Activated CD4-positive, alpha-beta T cell treated with anti-CD3 and anti-CD28 coated beads for 24 hours (primary cell): ENCODE measurements at places on chromosomes 3 and 15.

DNA sequence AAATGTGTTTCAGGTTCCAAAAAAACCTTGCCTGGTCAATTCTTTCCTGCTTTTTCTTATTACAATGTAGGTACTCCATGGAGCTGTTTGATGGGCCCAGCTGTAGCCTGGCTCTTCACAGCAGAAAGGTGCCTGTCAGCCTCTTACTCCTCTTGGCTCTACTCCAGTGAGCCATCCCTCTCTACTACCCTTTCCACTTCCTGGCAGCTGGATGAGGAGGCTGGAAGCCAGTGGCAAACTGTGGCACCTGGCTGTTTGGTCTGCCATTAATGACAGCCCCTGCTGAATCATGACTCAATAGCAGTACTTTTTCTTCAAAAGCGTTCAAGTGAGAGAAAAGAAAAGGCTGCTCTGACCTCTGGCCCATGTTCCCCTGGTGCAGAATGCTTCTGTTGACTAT, 618.1 kb downstream of the PYDC2 start:
- DNase-seq: no peak

GRCh38 chr3:44954962-44955361, 21.0 kb downstream of the ZDHHC3 start:
- no peak for DNase-seq

DNA sequence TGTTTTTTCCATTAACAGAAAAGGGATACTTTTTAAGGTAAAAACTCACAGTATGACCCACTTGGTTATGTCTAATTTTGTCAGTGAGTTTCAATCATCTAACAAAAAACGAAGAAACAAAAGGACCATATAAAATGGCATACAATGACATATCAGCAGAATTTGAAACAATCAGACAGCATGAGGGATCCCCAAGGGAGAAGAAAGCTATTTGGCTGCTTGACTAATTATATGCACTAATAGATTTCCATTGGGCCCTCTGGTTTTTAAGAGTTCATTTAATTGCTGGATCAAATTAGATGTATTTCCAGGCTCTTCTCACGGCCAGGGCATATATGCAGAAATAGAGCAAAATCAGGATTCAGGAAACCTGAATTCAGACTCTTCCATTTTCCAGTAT, 376.4 kb upstream of the GBE1 start:
- no peak for DNase-seq

DNA sequence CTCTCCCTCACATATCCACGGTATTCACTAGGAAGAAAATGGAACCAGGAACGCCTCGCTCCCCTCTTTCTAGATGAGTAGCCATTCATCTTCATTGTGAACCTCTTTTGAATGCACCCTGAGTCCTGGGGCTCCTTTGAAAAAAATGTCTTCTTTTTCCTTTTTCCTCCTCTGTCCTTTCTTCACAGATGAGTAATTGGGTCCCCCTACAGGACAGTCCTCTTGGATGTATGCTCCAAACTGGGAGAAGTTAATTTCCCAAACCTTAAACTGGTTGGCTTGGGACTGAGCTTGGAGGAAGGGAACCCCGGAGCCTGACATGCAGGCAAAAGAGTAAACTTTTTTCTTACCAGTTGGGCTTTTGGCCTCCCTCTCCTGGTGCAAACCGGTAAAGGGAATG, 108.8 kb downstream of the DPH6 start:
- no peak for DNase-seq

DNA sequence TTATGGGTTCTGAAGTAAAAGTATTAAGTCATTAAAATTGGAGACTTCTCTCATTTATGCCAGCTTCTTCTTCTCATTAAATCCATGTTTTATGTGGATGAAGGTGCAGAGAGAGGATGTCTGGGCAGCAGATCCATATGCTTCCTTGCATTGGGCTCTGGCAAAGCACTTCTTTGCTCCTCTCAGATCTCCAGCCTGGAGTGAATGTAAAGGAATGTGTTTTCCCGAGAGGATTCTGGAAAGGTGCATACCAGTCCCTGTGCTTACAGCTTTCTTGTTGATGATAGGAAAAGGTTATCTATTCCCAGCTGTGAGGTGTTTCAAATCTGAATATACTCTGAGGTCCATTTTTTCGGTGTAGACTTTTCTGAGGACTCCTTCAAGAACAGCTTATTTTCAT, 79.9 kb upstream of the PEX5L start:
- DNase-seq: no peak

DNA sequence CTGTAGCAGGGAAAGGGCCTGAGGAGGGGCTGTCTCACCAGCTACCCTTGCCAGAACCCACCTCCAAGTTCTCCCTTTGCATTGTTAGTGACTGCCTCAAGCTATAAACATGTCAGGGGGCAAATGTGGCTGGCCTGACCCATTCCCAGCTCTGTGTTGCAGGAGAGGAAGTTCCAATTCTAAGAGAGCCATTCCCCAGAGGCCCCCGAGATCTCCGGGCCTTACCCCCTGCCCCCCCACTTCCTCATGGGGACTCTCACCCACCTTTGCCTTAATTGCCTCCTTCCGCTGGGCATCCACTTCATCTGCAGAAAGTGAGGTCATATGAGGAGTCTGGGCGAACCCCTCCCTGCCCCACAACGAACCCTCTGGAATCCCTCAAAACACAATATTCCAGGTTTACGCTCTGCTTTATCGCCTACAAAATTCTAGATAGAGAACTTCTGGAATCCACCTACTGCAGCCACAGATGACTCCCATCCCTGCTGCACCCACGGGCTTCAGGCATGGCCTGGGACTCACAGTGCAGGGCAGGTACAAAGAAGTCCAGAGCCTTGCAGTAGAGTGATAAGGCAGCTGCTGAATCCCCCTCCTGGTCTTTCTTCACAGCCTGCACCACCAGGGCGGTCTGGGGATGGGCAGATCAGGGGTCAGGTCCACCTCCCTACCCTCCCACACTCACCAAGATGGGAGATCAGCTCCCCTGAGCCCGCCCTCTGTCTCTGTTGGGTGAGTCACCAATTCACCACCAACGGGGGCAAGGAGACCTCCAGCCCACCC, 4.0 kb downstream of the ULK3 start:
- no peak for DNase-seq

GRCh38 chr3:22935040-22935439, 268.1 kb upstream of the UBE2E2 start:
- DNase-seq: no peak

- DNase-seq: no peak
Observed at GRCh38 chr3:148280623-148281242, 417.0 kb upstream of the AGTR1 start.

DNA sequence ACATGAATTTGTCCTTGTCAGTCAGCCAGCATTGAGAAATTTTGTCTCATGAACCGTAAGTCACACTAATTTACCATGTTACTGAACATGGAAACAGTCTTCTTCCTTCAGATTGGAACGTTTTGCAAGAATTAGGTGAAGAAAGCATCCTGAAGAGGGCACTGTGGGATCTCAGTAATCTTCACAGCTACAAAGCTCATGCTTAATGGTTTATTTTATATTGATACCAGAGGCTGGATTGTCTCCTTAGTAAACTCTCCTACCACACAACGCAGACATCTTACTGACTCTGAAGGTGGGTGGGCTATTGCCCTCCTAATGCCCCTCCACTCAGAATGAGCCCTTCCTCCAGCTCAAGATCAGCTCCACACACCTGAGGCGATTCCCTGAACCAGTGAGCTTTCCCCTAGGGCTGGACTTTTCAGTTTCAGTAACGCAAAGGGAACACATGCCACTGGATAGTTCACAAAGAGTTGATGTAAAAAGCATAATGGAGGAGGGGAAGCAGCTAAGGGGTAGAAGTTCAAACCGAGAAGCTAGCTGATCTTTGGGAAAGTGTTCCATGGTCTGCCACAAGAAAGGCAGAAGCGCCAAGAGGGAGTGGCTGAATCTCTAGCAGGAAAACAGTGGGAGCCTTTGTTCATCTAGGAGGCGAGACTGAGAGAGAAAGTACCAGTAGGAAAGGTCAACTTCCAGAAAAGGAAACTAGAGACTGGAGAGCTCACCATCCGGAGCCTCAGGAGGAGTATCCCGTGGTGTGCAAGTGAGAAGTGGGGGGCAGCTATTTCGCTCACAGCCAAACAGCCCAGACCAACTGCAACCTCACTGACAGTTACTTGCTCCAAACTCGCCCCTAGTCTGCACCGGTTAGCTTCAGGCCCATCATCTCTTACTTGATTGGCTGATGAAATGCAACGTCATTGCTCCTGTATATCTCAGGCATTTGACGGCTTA, at the start of gene SLC9C1:
Gene SLC9C1 (minus strand): TSS at position 849 of the 954 bp plus-strand sequence. CDS start 7,425 bp downstream, outside the sequence.
- peak; percentile 29 for DNase-seq

DNA sequence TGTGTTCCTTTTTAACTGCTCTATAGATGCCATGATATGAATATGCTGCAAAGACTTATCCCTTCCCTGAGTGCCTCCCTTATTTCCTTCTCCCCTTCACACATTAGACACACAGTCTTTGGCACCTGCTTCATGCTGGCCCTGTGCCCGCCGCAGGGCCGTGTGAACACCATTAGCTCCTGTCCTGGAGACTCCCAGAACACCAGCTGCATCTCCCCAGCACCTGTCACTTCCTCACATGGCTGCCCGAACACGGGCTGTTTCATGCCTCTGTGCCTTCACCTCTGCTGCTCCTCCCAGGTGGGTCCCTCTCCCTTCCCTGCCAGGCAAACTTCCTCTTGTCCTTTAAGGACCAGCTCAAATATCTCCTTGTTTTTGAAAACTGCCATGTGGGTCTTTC, 40.5 kb upstream of the SEC13 start:
- DNase-seq: no peak

DNA sequence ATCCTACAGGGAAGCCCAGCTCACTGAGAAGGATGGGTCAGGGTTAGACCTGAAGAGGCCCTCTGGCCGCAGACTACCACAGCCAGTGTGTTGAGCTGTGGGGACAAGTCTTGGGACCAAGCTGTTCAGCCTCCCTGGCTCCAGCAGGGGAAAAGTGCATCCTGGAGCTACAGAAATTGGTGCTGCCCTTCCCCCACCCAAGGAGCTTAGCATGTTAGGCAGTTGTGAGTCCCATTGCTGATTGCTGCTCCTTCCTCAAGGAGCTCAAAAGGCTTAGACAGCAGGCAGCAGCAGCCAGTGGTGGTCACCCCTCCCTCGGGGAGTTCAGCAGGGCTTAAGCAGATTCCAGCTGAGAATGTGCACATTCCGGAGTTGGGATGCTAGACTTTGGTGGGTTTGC, 165.6 kb downstream of the ATP8B4 start:
- no peak for DNase-seq

DNA sequence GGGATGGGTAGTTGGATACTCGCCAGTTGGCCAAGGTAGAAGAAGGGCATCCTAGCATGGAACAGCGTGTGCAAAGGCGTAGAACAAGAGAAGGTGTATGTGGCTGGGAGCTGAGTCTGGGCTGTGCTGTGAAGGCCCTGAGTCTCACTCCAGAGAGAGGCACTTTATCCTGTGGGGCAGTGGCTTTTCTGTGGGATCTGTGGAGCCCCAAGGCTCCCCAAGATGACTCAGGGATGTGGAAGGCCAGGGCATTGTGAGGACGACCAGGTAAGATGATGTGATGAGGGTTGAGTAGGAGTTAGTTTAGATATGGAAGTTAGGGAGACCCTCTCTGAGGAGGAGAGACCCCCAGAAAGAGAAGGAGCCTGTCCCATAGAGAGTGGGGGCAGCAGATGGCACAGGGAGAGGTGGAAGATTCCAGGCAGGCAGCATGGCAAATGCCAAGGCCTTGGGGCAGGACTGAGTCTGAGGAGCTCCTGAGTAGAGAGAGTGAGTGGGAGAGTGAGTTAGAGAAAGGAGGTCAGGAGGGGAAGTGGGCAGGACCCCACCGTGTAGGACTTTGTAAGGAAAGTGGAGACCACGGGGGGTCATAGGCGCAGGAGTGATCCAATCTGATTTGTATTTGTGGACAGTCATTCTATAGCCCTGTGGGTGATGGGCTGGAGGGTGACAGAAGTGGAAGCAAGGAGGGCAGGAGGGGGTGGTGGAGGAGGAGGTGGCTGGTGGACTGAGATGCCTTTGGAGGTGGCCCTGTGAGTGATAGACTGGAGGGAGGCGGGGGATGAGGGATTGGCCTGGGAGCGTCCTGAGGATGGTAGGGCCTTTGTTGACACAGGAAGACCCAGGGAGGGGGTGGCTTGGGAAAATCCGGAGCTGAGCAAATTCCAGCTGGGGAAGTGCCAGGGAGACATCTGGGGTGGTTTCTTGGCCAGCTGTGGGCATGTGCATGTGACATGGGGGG, 50.3 kb downstream of the FBLN2 start:
- DNase-seq: no peak

DNA sequence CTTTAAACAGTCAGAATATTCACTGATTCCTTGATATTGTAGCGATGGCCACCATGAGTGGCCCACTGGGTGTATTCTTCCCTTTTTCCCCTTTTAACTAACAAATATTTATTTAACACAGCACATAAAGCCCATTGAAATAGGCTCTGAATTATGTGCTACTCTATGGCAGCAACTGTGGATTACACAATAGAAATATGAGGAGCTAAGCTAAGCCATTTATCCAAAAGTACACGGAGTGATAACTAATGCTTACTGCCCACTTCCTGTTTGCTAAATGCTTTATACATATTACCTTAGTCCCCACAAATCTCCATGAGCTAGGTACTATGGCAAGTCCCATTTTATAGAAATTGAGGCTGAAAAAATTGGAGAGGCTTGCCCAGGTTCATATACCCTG, 17.9 kb downstream of the ILDR1 start:
- DNase-seq: no peak

DNA sequence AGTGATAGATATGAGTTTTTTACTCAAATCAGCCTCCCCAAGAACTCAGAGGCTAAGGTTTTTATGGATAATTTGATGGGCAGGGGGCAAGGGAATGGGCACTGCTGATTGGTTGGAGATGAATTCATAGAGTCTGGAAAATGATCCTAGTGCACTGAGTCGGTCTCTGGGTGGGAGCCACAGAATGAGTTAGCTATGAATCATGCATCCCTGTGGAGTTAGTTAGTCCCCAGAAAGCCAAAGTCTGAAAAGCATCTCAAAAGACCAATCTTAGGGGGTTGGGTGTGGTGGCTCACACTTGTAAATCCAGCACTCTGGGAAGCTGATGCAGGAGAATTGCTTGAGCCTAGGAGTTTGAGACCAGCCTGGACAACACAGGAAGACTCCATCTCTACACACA, 516.1 kb downstream of the AGBL1 start:
- no peak for DNase-seq

DNA sequence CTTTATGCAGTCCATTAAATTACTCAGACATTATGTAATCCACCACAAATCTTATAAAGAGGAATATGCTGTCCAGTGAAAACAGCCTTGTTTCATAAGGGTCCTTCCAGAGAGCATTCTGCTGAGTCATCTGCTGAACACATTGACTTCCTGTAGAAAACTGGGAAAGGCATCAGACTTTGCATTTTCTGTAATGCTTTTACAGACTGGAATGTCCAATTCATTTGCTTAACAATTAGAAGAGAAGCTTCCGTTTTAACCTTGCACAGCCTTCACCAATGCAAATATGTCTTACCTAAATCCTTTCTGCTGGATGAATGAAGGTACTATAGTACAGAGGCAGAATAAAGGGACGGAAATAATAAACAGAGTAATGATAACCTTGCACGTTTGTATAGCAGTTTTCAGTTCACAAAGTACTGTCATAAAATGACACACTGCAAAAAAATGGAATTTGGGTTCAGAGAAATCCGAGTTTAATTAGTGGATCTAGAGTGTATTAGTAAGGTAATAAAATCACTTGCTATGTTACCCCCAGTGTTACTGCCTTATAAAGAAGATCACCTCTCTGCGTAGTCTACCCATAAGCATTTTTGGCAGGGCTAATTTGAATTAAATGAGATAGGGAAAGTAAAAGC, 301.5 kb downstream of the PYDC2 start:
- DNase-seq: no peak
